ENCODE measurements at places on chromosomes 1 and 21.

DNA sequence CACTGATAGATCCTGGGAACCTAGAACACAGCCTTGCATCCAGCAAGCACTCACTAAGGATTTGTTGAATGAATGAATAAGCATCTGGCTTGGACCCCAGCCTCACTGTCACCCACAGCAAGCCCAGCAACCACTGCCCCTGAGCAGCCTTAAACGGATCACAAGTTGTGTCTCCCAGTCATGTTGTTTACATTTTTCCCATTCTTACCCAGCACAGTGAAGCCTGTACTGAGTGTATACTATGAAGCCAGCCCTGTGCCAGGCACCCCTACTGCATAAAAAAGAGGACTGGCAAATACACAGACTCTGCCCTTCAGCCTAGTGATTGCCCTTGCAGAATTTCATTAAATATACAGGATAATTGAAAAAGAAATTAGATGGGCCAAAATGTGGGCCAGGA lies 30.2 kb downstream of the RRAGC start:
- DNase-seq, result no peak

GRCh38 chr1:26775666-26776065 lies 12.1 kb upstream of the PIGV start:
- DNase-seq, result no peak

- no peak for DNase-seq
Observed at GRCh38 chr1:92380867-92381266, 82.0 kb downstream of the RPAP2 start.

DNA sequence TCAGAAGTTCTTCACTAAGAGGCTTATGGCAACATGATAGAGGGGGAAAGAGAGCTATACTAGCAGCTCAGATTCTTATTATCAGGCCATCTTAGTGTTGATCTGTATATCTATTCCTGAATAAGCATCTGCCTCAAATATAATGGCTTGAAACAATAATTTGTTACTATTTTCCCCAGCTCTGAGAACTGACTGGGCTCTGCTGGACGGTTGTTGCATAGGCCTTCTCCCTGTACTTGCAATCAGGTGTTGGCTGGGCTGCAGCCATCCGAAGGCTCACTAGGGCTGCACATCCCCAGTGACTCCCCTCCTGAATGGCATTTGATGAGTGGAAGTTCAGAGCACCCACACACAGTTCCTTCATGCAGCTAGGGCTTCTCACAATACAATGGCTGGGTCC lies 116.0 kb downstream of the PROX1 start:
- DNase-seq, result no peak

DNA sequence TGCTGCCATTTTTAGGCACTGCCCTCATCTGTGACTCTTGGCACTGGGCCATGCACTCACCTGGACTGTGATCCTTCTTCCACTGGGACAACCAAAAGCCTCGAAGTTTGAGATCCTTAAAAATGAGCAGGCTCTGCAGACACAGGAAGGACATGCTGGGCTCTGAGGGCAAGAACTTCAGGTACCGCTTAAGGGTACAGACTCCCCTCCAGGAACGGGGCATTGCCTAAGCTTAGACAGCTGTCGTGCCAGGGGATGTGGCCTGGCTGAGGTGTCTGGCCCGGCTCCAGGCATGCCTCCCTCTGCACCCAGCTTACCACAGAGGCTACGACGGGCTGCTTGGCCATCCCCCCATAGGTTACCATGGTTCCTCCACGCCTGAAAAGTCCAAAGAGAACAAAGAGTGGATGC lies 14.2 kb upstream of the SRSF4 start:
- DNase-seq, result no peak

DNA sequence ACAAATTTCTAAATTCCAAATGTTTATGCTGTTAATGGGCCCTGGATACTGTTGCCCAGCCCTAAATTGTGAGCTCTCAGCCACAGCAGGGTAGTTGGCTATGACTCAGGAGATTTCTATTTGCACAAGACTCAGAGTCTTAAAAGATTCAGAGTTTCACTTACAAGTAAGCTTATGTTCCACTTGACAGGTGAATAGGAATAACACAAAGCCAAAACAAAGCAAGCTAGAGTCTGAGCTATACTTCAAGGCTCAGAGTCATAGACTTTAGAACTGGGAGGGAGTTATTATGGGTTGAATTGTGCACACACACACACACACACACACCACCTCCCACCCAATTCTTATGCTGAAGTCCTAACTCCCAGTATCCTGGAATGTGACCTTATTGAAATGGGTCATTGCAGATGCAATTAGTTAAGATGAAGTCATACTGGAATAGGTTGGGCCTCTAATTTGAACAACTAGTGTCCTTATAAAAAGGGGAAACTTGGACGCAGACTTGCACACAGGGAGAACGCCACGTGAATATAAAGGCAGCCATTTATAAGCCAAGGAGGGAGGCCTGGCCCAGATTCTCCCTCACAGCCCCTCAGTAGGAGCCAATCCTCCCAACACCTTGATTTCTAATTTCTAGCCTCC lies 30.2 kb downstream of the PRDX6 start:
- no peak for DNase-seq

- DNase-seq, result no peak
Observed at GRCh38 chr1:204203206-204203767, 7.0 kb upstream of the KISS1 start.

DNA sequence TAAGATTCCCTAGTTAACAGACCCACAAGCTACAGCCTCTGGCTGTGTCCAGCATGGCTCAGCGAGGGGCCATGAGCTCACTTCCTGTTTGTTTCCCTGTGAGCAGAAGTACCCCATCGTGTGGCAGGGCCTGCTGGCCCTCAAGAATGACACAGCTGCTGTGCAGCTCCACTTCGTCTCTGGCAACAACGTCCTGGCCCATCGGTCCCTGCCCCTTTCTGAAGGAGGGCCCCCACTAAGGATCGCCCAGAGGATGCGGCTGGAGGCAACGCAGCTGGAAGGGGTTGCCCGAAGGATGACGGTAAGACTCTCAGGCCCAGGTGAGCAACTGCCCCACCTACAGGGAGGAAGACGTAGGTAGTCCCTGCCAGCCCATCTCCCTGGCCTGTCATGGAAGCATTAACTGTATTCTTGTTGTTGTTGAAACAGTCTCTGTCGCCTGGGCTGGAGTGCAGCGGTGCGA lies 38.2 kb downstream of the ZBTB17 start:
- DNase-seq, result no peak

GRCh38 chr21:14875704-14876523 lies 188.9 kb downstream of the NRIP1 start:
- DNase-seq, result no peak

DNA sequence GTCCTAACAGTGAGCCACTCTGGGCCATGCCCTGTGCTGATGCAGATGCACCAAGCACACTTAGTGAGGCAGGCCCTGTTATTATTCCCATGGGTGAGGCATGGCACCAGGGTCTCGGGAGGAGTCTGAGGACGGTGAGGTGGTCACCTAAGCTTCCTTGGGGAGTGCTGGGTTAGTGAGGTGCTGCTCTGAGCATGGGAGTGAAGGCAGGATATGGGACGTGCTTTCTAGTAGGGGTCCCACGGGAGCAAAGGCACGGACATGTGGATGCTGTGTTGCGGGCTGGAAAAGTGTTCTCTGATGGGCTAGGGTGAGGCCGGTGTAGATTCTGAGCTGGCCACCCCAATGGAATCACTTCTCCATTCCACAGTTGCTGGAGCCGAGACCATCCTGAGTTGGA lies 77.5 kb upstream of the CSF3R start:
- no peak for DNase-seq

- no peak for DNase-seq
Observed at GRCh38 chr1:2082064-2082463, 31.9 kb downstream of the PRKCZ start.

GRCh38 chr21:18114810-18115209 lies 129.8 kb upstream of the CHODL start:
- DNase-seq, result no peak

DNA sequence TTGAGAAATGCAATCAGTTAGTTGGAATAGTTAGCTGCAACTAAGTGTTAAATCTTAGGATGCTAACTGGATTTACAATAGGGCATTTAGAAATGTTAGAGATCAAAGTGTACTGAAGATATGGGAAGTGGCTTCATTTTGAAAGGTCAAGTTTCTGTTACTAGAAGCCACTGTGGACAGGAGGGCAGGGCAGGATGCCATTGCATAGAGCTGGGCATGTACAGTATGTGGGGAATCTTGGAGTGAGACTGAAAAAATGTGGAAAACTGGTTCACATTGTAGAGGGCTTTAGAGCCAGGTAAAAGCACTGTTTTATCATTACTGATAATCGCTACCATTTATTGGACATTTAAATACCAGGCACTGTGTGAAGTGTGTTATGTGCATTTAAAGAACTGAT lies 31.0 kb downstream of the ARID1A start:
- no peak for DNase-seq
